ENCODE measurements at places on chromosomes 12 and 14.

DNA sequence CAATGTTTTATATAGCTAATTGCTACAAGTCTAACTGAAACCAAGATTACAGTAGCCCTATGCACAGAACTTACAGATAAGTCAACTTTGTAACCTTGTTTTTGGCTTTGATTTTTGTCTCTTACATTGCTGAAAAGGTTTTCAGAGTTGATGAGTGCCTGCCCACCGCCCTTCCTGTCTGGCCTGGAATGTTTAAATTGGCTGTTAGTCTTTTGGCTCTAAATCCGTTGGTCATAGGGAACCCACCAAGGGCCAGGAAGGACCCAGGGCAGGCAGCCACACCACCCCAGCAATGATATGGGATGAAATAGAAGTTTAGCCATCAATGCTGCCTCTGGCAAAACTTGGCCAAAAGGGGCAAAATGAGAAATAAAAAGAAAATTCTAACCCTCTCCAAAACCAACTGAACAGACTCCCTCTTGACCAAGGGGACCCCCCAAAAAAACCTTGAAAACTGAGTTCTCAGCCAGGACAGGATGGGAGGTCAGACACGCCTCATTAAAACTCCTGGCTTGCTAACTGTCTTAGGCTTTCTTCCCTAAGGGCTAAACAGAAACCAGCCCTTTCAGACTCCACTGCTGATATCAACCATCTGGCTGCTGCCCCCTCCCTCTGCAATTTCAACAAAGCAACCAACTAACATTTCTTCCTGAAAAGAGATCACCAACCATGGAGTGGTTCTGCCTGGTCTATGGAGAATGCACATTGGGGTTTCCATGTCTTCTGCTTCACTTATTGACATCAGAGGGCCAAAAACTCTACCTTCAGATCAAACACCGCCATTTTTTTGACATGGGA, 242.1 kb upstream of the NOS1 start:
- no peak for DNase-seq

DNA sequence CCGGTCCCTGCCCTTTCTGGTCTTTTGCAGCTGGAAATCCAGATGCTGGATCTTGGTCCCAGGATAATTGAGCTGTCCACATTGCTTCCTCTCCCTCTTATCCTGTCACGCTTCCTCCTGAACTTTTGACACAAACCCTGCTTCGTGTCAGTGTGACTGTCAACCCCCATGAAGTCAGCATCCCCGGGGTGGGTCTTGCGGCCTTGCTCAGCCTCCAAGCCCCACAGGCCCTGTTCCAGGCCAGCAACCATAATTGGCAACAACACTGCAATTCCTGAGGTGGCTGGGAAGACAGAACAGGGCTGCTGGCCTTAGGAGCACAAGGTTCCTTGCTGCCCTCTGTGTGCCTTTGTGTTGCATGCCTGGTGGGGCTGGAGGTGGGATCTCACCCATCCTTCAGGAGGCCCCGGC, 74.9 kb downstream of the NTF3 start:
- DNase-seq = no peak

- DNase-seq = no peak
These were observed 37.1 kb downstream of the CYP46A1 start for GRCh38 chr14:99720941-99721791.

GRCh38 chr12:8037046-8037663, 4.6 kb downstream of the FOXJ2 start:
- DNase-seq = no peak

DNA sequence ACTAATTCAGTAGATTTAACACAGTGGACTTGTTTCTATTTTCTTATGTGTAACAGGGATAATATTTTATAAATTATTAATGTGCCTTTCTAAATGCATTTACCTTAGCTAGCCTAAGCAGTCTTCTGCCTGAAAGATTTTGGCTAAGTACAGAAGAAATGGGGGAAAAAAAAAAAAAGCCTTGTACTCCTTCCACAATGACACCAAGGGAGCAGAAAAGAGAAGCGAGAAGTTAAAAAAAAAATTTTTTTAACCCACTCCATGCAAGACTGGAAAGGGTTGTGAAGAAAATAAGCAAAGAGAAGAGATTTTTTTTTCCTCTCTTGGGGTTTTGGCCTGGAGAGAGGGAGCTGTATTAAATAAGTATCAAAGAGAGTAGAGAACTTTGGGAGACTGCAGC, 28.7 kb downstream of the NELL2 start:
- no peak for DNase-seq

GRCh38 chr14:51738754-51739153, 87.0 kb downstream of the FRMD6 start:
- DNase-seq = no peak

GRCh38 chr14:102688290-102688689, 89.0 kb upstream of the TRAF3 start:
- DNase-seq = no peak

DNA sequence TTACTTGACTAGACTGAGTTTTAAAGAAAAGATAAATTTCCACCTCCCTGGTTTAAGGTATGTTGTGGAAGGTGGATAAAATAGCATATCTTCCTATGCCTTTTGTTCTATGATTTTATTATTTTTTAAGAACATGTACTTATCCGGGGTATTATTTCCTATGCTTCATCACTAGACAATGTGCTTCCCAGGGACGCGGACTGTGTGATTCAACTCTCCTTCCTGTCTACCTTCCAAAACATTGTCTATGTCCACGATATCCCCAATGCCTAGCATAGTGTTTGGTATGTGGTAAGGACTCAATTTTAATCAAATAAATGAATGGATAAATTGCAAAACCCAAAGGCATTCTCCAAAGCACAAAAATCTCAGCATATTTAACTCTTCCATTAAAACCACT, 8.3 kb upstream of the CCND2 start:
- no peak for DNase-seq

DNA sequence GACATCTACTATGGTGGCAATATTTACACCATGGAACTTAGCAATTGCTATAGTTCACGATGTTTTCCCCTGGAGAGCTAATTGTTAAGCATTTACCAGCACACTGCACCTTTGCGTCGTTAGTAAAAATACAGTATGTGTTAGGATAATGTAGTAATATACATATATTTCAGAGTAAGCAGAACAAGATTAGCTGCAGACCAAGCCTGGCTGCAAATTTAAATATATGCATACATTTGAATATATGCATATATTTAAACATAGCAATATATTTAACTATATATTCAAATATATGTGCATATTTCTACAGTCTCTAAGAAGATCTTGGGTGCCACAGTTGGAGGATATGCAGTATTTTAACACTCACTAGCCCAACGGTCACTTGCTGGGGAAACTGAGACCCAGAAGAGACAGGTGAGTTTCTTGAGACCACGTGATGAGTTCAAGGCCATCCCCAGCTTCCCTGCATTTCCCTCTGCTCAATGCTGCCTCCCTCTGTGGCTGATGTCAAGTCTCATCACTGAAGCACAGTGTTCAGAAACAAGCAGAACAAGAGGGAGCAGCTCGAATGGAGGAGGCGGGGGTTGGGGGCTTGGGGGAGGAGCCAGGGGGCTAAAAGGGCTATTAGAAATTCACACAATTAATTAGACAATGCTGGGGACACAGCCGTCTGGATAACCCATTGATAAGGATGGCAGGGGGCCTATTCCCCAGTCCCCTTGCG, 708.0 kb downstream of the MED13L start:
- DNase-seq = no peak

- DNase-seq = no peak
These were observed 11.4 kb downstream of the GPR19 start for GRCh38 chr12:12684375-12685106.

GRCh38 chr14:64889352-64889751, 9.6 kb upstream of the SPTB start:
- DNase-seq = no peak

DNA sequence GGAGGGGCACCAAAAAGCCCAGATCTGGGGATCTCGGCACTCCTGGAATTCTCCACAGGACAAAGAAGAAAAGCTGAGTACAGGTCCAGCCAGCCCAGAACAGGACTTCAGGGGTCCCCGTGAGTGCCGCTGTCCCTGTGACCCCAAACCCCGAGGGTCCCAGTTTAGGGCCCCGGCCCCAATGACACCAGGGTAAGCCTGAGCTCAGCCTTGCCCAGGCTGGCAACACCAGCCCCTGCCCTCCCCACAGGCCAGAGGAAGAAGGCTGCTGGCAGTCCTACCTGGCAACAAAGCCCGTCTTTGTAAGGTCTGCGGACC, 1.8 kb downstream of the CDK2AP1 start:
- no peak for DNase-seq

DNA sequence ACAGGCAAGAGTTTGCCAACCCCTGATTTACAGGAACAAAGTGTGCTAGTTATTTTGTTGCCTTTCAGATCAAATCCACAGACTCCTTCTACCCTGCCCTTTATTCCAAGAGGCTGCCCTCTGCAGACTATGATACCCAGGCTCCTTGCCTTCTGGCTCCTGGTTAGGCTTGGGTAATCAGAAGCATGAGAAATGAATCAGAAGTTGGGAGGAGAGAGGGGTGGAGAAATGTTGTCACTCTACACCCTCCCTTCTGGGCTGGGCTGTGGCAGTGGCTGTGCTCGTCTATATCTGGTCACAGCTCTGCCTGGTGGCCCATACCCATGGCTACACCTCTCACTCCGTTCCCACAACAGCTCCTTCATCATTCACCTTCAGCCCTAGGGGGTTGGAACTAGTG, 204.6 kb upstream of the PLXNC1 start:
- no peak for DNase-seq

DNA sequence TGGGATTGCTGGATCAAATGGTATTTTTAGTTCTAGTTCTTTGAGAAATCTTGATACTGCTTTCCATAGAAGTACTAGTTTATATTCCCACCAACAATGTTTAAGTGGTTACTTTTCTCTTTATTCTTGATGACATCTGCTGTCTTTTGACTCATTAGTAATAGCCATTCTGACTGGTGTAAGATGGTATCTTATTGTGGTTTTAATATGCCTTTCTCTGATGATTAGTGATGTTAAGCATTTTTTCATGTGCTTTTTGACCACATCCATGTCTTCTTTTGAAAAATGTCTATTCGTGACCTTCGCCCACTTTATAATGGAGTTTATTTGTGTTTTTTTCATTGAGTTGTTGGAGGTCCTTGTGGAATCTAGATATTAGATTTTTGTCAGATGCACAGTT, 865.7 kb downstream of the SLC6A15 start:
- no peak for DNase-seq

DNA sequence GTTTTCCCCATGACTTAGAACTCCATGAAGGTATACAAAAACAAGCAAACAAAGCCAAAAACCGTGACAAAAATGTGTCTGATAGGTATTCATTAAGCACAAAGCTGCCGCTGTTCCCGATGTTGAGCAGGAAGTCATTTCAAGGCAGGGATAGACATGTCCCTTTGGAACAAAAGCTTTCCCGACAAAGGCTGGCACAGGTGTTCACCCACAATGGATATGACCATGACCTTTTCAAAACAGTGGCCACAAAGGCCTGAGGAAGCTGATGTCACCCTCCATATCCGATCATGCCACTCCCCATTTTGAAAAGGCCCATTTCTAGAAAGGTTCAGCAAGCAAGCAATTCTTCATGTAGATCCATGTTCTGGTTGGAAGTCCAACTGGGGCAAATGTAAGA, 279.1 kb downstream of the BTG1 start:
- no peak for DNase-seq

Measured in NK-92 treated with Interleukin-12 subunit alpha and Interleukin-12 subunit beta, amount 100 ng/mL, for 24 hours (cell line).